ENCODE measurements at places on chromosomes 1 and 21.

- no peak for DNase-seq
Observed at GRCh38 chr1:98749152-98749756, 87.7 kb downstream of the SNX7 start.

DNA sequence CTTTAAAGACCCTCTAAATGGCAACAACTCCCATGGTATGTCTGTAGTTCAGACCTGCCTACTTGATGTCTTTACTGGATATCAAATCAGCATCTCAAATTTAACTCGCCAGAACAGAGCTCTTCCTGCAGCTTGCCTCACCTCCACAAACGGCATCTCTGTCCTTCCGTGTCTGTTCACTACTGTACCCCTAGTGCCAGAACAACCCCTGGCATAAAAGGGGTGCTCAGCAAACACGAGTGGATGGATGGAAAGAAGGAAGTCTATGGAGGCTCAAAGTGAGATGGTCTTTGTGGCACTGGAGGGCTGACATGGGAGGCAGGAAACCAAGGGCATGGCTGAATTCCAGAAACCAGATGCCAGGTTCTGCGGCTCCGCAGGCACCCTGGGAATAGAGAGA is 22.7 kb downstream of the MRPL37 start:
- DNase-seq, result no peak

DNA sequence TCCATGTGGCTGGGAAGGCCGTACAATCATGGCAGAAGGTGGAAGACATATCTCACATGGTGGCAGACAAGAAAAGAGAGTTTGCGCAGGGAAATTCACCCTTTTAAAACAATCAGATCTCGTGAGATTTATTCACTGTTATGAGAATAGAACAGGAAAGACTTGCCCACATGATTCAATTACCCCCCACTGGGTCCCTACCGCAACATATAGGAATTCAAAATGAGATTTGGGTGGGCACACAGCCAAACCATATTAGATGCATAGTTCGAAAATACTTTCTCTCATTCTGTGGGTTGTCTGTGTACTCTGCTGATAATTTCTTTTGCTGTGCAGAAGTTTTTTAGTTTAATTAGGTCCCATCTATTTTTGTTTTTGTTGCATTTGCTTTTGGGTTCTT is 990.3 kb downstream of the PLA2G4A start:
- no peak for DNase-seq

- DNase-seq, result no peak
Observed at GRCh38 chr1:33334081-33334552, 13.2 kb upstream of the A3GALT2 start.

- DNase-seq, result no peak
Observed at GRCh38 chr1:27832762-27833161, 2.2 kb downstream of the PPP1R8 start.

DNA sequence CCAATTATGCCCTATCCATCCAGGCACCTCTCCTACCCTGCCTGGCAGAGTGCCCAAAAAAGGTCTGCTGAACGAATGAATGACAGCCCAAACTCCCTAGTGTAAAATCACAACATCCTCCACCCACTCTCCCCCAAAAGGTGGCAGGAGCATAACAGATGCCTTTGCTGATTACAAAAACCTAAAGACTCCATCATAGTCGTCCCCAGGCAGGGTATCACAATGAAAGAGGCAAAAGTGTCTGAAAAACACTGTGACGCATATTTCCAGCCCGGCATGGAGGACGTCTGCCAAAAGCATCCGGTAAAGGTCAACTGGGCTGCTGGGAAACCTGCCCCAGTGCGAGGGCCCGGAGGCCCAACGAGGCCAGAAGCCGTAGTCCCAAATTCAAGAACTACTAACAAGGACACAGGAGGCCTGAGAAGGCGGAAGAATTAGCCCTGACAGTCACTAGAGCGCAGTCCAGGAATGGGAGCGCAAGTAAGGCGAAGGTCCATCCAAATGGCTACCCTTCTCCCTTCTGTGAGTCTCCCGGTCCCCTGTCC is 576 bp downstream of the SMIM12 start:
- DNase-seq, result no peak

- no peak for DNase-seq
Observed at GRCh38 chr1:45924736-45925135, 121.3 kb downstream of the MAST2 start.

GRCh38 chr1:205918955-205919746 is 24.1 kb downstream of the SLC26A9 start:
- peak; percentile 87 for DNase-seq

DNA sequence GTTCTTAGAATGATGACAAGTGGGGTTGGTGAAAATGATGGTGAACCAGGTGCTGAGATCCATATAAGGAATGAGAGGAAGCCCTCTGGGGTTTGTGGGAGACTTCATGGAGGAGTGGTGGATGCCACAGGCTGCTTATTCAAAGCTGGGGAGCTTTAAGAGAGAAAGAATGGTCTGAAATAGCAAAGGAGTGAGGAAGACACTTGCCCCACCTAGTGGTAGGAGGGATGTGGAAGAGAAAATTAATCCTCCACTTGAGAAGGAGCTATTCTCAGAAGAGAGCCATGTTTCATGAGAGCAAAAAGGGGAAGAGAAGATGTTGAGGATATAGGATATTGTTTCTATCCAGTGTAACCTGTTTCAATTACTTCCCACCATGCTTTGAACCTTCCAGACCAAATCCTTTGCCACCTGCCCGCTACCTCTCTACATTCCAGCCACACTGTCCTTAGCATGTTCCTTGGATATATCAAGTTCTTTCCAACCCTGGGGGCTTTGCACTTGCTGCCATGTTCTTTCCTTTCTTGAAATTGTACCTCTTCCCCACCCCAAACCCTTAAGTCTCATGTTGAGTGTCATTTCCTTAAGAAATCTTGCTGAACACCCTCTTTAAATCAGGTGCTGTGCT is 19.6 kb upstream of the ZNF648 start:
- peak; percentile 4 for DNase-seq

- DNase-seq, result no peak
Observed at GRCh38 chr1:115189814-115190539, 100.7 kb upstream of the TSPAN2 start.

DNA sequence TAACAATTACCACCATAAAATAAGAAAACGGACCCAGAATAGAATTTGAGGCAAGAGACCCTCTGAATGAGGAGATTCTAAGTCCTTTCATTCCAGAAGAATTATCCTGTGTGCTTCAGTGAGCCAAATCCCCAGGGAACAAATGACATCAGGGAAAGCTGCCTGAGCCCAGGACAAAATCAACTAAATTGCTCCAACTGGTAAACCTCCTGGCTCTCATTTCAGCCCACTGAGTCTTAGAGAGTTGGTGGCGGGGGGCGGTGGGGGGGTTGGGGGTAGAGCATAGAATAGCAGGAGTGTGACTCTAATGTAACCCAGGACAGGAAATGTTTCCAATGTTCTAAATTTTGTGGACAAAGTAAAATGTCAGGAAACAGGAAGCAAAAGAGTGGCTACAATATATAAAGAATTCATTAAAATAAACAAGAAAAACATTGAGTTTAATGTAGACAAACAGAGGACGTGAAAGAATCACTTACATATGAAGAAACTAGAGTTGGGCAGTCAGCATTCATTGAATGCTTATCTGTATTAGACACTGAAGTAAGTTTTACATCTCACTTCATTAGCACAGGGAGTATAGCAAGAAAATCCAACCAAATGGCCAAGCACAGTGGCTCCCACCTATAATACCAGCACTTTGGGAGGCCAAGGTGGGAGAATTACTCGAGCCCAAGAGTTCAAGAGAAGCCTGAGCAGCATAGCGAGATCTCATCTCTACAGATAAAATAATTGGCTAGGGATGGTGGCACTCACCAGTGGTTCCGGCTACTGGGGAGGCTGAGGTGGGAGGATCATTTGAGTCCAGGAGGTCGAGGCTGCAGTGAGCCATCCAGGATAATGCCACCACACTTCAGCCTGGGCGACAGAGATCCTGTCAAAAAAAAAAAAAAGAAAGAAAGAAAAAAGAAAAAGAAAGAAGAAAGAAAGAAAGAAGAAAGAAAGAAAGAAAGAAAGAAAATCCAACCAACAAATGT is 75.1 kb downstream of the DHRS3 start:
- DNase-seq, result no peak

GRCh38 chr1:155645648-155646047 is 35.6 kb downstream of the MSTO1 start:
- DNase-seq, result no peak

DNA sequence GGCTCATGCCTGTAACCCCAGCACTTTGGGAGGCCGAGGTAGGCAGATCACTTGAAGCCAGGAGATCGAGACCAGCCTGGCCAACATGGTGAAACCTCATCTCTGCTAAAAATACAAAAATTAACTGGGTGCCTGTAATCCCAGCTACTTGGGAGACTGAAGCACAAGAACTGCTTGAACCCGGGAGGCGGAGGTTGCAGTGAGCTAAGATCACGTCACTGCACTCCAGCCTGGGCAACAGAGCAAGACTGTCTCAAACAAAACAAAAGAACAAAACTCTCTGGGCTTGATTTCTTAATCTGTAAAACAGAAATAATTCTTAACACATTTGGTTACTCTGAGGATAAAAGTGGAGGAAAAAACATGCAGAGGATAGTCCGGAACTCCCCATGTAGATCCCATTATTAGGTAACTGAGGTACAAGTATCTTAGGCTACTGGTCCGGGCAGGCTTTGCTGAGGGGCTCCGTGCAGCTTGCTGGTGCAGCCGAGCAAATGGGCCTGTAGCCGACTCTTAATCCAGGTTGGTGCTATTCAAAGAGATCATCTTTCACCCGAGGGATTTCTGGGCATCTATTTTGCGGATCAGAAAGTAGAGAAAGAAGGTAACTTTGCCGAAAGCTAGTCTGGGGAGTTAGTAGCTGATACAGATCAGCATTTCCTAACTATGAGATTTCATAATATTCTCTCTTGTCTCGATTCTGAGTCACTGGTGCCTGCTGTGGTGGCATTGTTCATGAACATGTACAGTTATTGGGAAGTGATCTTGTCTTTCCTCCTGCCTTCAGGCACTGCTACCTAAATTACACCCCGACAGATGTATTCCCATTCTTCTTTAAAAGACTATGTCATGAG is 56.8 kb downstream of the NFIA start:
- DNase-seq, result peak; percentile 75

GRCh38 chr1:200710166-200710565 is 28.5 kb upstream of the CAMSAP2 start:
- no peak for DNase-seq

DNA sequence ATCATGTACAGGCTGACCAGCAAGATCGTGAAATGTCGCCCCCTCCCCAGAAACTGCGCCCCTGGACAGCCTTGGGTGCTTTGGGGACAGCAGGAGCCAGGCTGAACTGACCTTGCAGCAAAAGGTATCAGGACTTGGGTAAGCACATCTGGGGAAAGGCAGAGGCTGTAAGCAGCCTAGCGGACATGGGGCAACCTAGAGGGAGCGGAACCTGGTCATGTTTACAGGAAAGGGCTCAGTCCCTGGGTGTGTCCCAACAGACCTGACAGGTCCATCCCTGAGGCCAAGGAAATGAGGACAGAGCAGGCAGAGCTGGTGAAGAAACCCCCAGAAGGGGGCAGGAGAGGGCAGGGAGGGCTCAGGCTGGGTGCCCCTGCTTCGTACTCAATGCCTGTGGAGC is 3.1 kb upstream of the S100A8 start:
- no peak for DNase-seq

- DNase-seq, result no peak
Observed at GRCh38 chr1:226788965-226789364, 49.9 kb upstream of the ITPKB start.

GRCh38 chr1:197737916-197738315 is 37.4 kb downstream of the DENND1B start:
- no peak for DNase-seq

DNA sequence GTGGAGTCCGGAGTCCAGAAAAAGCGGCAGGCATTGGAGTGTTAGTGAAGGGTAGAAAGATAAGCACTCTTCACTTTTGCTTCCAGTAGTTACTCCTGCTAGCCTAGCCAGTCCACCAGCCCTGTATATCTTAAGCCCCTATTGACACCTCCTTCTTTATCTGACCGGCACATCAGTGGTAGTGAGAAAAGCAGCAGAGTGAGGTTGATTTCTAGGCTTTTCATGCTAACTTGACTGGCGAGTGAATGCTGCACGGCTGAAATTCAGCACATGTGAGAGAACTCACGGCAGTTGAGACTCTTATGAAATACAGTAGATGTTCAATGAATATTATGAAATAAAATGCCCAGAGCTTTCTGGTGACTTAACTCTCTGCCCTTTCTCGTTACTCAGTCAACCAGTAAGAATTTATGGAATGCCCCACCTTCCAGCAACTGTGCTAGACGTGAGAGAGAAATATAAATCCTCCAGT is 128.2 kb downstream of the CACHD1 start:
- DNase-seq, result no peak

- DNase-seq, result no peak
Observed at GRCh38 chr1:22393587-22393986, 58.1 kb upstream of the ZBTB40 start.

DNA sequence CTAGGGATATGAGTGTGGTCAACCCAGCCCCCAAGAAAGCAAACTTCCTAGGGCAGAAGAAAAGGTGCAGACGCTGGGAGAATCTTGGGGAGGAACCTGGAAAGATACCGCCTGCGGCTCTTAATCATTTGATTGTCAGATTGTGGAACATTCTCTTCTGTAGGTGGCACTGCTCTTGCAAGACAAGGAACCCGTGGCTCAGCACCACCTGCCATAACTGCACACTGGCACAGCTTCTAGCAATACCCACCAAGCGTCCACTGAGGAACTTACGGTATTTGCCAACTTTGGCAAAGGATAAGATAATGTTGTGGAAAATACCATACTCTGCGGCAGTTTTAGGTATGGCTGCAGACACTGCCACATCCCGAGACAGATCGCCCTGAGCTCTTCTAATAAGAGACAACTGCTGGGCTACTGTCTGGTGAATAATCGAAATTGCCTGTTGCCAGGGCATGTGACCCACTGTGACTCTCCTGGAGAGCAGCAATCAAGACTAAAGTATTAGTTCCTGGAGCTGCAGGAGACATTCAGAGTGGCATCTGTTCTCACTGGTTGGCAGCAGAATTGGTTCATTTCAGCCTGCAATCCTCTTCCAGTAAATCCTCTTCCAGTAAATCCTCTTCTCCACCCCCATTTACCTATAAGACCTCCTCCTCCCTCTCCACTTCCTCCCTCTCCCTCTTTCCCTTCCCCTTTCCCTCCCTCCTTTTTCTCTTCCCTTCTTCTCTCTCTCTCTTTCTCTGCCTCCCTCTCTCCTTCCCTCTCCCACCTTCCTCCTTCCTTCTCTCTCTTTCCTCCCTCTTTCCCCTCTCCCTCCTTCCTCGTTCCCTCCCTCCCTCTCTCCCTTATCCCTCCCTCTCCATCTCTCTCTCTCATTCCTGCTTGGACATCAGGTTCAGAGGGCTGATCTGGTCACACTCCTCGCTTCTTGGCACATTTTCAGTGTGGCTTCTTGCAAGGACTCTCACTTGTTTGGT is 49.7 kb upstream of the B3GALT5 start:
- peak; percentile 57 for DNase-seq

- peak; percentile 98 for DNase-seq
Observed at GRCh38 chr1:29096231-29096886, 27.3 kb downstream of the TMEM200B start.

DNA sequence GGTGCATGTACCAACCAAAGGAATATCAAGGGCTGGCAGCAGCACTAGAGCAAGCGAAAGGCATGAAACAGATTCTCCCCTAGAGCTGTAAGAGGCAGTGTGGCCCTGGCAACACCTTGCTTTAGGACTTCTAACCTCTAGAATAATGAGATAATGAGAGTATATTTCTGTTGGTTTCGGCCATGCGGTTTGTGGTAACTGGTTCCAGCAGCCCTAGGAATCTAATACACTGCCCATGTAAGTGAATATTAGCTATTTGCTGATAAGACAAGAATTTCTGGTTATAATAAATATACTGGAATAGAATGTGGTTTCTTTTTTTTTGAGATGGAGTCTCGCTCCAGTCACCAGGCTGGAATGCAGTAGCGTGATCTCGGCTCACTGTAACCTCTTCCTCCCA is 199.4 kb downstream of the GABPA start:
- DNase-seq, result no peak

GRCh38 chr1:209651138-209651587 is 1.1 kb downstream of the LAMB3 start:
- DNase-seq, result peak; percentile 14

Measured in DMS79 treated with DMSO at 0.1 percent for 48 hours (cell line).